Spinal cord (tissue), 10 donors: ENCODE measurements at places on chromosomes 6 and 20. TPM values are rescaled to one million over a fixed set of nuclear protein-coding genes. Genes with fewer than 3 reads are reported as not detected.

Gene TMEM74B
- total RNA-seq: 8.9 TPM

DNA sequence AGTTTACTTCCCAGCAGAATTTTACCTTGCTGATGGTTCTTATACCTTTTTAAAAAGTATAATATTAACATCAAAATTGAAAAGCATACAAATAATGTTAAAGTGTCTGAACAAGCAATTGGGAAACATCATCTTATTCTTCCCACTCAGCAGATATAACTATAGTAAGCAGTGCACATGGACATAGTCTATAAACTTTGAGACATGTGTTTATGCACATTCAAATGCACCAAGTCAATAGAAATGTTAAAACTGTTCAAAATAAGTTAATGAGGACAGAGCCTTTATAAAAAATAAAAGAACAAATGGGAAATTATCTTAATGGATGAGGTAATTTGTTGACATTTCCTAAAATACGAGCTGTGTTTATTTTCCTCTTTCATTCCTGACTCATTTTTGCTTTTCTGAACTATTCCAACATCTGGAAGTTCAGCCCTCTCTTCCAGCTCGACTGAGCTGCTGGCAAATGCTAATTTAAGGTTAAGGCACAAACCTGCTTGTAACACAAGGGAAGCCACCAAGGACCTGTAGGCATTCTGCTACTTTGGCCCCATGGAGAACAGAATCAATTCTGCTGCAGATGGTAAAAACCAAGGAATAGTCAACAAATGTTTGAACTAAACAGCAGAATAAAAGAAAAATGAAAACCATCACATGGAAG is 110.3 kb upstream of the MAP3K4 start:
- no peaks in the 10 kb centered on the region for H3K27me3 ChIP-seq
- DNase-seq: no peak
- H3K4me1 ChIP-seq: no peaks in the 10 kb centered on the region
- no peaks in the 10 kb centered on the region for H3K36me3 ChIP-seq
- H3K4me3 ChIP-seq: no peak overlapping the region
- no peak overlapping the region for H3K27ac ChIP-seq

DNA sequence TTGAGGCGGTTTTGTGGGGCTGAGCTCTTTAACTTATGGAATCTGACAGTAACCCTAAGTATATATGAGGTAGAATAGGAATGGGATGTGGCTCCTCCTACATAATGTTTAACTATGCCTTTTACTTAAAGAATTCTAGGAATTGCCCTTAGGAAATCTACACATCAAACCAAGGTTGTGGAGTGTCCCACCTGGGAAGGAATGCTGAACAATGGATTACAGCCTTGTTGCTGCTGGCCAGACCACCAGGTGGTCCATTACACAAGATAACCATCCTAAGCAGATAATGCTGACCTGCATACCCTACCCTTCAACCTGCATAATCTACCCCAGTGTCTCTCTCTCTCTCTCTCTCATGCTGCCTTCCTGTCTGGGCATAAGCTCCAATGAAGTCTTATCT is 35.0 kb upstream of the SLC22A16 start:
- H3K27ac ChIP-seq: no peak overlapping the region
- H3K27me3 ChIP-seq: no peaks in the 10 kb centered on the region
- no peak overlapping the region for H3K4me3 ChIP-seq
- H3K4me1 ChIP-seq: no peaks in the 10 kb centered on the region
- no peaks in the 10 kb centered on the region for H3K36me3 ChIP-seq
- DNase-seq: no peak

DNA sequence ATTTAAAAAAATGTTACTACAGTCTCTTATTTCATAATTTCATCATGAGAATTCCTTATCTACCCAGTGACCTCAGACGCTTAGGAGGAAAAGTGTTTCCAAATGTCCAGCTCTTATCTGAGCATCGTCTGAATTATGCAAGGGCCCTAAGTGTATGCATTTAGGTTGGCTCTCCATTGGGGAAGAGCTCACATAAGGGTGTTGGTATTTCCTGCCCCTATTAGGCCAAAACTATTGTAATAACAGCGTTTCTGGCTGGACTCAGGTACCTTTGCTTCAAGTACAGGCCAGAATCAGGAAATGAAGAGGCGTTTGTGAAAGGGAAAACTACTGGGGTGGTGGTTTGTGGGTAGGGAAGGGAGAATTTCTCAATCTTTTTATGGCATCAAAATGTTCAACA is 40.4 kb upstream of the SGK1 start:
- no peaks in the 10 kb centered on the region for H3K4me1 ChIP-seq
- no peaks in the 10 kb centered on the region for H3K27me3 ChIP-seq
- no peak overlapping the region for H3K4me3 ChIP-seq

- H3K27ac ChIP-seq: no peak overlapping the region
- peaks cover 97% of the 10 kb centered on the region for H3K36me3 ChIP-seq
- H3K27me3 ChIP-seq: no peaks in the 10 kb centered on the region
- H3K4me3 ChIP-seq: no peak overlapping the region
- no peak for DNase-seq
- H3K4me1 ChIP-seq: peaks cover 23% of the 10 kb centered on the region
Observed at GRCh38 chr20:63693733-63694583, 2.5 kb upstream of the TNFRSF6B start.
